Skeletal muscle cell (primary cell): ENCODE measurements at places on chromosomes 7 and 10.

- no peak for DNase-seq
Observed at GRCh38 chr10:20202337-20202736, 386.1 kb downstream of the PLXDC2 start.

GRCh38 chr10:22604344-22605126, 109.8 kb downstream of the PIP4K2A start:
- DNase-seq: no peak

GRCh38 chr10:132308587-132309470, 1.1 kb upstream of the STK32C start:
- no peak for DNase-seq

DNA sequence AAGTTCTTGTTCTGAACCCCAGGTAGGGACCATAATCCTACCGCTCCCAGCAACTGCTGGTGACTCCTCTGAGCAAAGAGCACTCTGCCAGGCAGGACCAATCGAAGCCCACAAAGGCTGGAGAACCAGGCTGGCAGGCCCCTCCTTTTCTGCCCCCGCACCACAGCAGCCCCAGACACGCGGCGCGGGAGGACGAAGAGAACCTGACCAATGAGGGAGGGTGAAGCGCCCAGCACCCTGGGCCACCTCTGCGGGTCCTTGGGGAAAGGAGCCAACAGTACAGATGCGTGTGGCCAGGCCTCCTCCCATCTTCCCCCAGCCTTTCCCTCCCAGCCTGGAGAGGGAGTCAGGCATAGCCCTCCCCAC, 25.9 kb downstream of the CTBP2 start:
- no peak for DNase-seq

DNA sequence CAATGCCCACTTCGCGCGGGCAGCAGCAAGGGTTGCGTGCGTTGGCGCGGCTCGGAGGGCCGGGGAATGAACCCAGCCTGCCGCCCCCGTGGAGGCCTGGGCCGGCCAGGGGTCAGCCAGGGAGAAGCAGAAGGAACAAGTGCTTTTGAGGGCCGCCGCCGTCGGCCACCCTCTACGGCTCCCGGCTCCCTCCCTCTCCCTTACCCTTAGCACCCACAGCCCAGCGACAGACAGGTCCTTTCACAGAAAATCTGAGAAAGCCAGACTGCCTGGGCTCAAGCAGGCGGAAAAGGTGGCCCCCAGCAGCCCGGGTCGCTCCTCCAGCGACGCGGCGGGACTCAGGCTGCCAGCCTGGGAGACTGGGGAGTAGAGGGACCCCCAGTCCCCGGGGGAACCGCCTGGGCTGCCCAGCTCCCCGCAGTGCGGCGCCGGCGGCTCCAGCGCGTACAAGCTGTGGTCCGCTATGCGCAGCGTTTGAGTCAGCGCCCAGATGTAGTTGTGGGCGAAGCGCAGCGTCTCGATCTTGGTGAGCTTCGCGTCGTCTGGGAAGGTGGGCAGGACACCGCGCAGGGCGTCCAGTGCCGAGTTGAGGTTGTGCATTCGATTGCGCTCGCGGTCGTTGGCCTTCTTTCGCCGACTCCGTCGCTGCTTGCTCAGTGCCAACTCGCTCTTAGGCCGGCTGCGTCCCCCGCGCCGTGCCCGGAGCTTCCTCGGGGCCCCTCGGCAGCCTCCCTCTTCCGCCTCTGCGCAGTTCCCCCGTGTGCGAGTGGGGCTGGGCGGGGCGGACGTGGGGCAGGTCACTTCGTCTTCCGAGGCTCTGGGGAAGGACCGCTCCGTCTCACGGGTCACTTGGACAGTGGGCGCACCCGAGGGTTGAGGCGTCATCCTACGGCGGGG, 815 bp downstream of the NEUROG3 start:
- DNase-seq: no peak

- DNase-seq: no peak
Observed at GRCh38 chr7:120703585-120704240, 154.2 kb downstream of the TSPAN12 start.

GRCh38 chr10:118963341-118963740, 66.2 kb upstream of the NANOS1 start:
- DNase-seq: no peak

DNA sequence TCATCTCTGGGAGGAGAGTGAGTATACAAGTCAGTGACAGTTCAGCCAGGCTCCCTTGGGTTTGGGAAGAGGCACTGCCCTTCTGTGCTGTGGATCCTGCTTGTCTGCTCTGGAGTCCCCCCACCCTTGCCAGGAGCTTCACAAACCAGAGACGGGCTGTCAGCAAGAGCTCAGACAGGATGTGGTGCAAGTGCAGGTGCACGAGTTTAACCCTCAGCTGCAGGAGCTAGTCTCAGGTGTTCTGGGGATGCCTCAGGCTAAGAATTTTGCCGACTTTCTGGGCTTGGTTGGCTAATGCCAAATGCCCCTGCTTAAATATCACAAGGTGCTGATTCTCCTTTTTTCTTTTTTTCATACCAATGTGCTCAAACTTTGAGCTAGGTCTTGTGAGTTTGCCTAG, 22.3 kb downstream of the ZNF783 start:
- no peak for DNase-seq

GRCh38 chr10:11511321-11511720, 100.1 kb downstream of the USP6NL start:
- no peak for DNase-seq

- DNase-seq: no peak
Observed at GRCh38 chr10:89393898-89394297, 1.5 kb downstream of the IFIT1 start.

DNA sequence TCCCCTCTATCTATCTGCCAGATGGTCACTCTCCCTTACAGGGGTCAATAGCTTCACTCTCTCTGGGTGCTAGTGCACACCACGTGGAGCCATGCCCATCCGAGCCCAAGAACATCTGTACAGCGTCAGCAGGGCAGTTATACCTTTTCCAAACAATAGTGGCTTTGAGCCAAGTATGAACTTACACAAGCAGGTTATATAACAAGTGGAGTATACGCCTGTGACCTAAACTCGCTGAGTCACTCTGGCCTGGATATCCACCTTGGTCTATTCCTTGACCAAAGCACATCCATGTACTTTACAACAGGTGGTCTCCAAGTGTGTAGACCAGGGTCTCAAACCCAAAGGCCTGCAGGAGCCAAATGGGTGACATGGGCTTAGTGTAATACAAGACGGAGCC, 20.3 kb downstream of the PLAC9 start:
- no peak for DNase-seq

DNA sequence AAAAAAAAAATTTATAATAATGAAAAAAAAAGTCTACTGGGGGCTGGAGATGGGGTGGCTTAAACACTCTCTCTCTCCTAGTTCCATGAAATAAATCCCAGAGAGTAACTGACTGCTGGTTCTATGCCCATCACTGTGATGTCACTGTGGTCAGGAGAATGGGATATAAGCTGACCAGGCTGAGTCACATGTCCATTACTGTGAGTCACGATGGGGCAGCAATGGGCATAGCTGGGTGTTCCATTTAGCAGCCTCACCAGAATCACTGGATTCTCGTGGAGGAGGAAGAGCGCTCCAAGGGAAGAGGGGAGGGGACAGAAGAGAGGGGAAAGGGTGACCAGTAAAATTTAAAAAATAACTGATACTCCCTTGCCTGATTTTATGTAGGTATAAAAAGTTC, 37.1 kb downstream of the MASTL start:
- peak; percentile 84 for DNase-seq

GRCh38 chr7:101933688-101934121, 116.3 kb downstream of the CUX1 start:
- no peak for DNase-seq

DNA sequence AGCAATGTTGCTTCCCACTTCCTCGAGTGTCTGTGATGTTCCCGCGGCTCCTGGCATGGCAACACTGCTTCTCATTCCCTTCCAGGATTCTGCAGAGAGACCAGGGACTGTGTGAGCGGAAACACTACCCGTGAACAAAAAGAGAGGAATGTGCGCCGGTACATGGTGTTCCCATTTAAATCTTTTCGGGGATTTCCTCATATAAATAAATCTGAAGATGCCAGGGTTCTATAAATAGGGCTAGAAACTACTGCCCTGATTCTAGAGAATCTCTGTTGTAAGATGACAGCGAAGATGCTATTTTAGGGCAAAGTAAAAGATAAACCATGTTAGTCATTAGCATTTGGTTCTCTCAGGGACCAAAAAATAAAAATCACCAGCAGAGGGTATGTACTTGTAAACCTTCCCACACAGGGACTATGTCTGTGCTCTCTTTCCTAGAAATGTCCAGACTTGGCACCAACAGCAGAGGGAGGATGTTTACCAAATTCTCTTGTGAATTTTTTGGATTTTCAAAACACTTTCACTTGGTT, 92.2 kb upstream of the DDC start:
- DNase-seq: peak; percentile 84

GRCh38 chr7:50704844-50705243, 77.9 kb downstream of the GRB10 start:
- DNase-seq: no peak

DNA sequence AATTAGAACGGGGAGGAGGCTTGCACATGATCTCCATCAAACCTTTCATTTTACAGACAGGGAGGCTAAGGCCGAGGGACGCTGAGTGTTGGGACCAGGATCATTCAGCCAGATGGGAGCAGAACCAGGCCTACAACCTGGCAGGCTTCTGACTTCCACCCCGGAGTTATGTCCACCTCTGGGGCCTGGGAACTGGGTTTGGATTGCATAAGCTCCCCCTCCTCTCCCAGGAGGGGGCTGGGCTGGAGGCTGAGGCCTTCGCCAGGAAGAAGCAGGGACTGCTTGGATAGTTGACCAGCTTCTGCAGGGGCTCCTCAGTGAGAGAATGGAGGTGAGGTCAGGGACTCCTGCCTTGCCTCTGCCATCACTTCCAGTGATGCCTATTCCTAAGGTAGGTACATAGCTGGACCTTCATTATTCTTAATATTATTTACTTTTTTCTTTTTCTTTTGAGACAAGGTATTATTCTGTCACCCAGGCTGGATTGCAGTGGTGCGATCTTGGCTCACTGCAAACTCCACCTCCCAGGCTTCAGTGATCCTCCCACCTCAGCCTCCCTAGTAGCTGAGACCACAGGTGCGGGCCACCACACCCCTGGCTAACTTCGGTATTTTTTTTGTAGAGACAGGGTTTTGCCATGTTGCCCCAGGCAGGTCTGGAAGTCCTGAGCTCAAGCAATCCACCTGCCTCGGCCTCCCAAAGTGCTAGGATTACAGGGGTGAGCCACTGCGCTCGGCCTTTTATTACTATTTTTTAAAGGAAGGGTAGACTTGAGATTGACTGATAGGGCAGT, 1.3 kb downstream of the SNX10 start:
- no peak for DNase-seq

DNA sequence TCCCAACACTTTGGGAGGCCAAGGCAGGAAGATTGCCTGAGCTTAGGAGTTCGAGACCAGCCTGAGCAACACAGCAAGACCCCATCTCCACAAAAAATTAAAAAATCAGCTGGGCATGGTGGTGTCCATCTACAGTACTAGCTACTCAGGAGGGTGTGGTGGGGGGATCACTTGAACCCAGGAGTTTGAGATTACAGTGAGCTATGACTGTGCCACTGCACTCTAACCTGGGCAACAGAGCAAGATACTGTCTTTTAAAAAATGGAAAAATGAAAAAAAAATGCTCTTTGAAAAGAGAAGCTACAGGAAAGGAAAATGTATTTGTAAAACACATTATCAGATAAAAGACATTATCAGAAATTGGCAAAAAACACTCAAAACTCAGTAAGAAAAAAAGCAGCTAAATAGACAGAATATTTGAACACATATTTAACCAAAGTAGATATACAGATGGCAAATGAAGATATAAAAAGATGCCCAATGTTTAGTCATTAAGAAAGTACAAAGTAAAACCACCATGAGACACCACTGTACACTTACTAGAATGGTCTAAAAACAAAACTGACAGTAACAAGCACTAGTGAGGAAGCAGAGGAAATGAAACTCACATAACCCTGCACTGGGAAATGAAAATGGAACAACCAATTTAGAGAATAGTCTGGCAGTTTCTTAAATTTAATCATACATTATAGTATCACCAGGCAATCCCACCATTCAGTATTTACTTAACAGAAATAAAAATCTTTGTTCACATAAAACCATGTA, 40.5 kb downstream of the NRBF2 start:
- no peak for DNase-seq

DNA sequence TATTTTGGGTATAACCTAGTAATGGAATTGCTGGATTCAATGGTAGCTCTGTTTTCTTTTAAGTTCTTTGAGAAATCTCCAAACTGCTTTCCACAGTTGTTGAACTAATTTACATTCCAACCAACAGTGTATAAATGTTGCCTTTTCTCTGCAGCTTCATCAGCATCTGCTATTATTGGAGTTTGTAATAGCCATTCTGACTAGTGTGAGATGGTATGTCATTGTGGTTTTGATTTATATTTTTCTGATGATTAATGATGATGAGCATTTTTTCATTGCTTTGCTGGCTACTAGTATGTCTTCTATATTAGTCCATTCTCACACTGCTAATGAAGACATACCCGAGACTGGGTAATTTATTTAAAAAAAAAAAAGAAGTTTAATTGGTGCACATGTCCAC, 248.6 kb upstream of the MAGI2 start:
- no peak for DNase-seq

DNA sequence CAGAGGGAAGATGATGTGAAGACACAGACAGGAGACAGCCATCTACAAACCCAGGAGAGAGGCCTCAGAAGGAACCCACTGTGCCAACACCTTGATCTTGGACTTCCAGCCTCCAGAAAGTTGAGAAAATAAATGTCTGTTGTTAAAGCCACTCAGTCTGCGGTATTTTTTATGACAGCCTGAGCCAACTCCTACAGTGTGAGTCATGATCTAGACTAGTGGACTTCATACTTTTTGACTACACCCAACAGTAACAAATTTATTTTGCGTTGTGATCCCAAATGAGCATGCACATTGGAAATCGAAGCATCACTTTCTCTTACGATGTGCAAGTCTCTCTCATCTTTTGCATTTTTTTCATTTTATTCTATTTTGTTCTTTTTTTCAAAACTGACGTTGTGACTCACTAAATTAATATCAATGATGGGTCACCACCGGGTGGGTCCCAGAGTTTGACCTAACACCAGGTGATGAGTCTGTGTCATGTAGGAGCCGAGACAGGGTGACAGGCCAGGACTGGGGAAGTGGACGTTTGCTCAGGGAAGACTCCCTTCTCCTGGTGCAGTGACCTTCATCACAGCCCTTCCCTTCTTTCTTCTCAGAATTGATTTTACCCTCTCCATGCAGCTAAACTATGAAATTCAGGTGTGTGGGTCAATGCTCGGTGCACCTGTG, 28.9 kb downstream of the PHYH start:
- DNase-seq: no peak

DNA sequence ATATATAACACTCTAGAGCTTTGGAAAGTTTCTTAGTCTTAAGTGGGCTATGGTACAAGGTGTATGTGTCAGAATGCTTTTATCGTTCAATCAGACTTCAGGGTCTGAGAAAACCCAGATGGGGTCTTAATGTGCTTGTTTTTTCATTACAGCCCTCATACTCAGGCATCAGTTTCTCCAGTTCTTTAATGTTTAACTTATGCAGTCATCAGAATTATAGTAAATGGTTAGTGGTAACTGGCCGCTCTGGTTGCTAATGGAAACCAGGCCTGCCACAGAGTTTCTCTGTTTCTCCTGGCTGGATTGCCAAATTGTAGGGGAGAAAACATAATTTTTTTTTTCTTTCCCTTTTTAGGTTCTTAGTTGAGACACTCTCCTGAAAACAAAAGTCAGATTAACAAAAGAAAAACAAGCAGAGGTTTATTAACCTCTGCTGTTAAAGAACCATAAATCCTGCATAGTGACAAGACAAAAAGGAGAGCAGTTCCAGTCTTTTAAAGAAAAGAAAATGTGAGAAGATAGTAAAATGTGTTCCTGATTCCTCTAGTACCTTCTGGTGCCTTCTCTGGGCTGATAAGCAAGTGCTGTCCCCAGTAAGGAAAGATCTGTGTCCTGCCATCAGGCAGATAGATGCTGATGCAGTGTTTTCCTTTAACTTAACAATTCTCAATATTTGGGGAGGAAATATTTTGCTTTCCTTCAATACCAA, 21.5 kb upstream of the GHITM start:
- DNase-seq: no peak
